Stromal cell of bone marrow (primary cell): ENCODE measurements at places on chromosomes 13 and 19.

DNA sequence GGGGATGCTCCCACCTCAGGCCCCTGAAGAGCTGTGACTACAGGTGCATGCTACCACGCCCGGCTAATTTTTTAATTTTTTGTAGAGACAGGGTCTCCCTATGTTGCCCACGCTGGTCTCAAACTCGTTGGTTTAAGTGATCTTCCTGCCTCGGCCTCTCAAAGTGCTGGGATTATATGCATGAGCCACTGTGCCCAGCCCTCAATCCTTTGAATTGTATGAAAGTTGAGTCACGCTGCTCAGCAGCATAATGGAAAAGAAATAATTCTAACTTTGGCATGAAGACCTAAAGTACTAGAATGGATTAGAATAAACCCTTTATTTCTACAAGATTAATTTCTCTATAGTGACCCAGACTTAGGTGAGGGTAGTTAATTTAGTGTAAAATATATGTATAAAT is 42.4 kb downstream of the MRPS31 start:
- no peak for DNase-seq

- no peak for DNase-seq
Observed at GRCh38 chr13:41919741-41920487, 41.0 kb downstream of the VWA8 start.

DNA sequence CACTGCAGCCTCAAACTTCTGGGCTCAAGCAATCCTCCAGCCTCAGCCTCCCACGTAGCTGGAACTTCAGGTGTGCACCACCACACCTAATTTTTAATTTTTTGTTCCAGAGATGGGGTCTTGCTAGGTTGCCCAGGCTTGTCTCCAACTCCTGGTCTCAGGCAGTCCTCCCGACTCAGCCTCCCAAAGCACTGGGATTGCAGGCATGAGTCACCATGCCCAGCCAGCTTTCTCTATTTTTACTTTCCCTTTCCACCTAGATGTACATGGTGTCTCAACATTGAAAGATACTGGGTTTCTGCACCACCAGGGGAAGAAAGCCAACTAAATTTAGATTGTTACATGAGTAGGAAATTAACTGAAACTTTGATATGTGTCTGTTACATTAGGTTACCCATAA is 13.8 kb upstream of the ZNF846 start:
- DNase-seq: no peak

DNA sequence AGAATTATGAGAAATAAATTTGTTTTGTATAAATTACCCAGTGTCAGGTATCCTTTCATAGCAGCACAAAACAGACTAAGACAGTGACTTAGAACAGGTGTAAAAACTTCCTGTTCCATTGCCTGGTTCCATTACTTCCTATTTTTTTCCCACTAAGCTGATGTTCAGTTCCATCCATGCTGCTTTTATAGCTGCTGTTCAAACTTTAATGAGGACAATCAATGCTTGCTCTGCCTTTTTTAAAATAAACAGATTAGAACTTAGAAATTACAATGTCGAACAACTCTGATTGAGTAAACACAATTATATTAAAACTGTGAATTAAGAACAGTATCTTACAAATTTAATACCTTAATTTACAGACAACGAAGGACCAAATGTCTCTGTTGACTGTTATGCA is 818.9 kb downstream of the OLFM4 start:
- no peak for DNase-seq

DNA sequence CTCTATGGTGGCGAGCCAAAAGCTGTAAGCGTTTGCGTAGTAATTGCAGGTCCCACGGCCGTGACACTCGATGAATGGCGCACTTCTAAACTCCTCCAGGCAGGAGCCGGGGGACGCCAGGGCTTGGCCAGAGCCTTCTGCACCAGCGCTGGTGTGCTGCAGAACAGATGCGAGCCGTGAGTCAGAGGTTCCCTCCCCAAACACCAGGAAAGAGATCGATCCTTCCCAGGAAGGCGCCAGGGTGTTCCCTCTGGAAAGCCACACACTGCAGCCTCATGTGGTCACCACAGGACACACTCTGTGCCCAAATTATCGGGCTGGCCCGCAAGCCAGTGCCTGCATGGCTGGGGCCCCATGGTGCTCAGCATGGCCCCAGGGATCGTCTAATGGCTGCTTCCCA is 154.6 kb downstream of the COL4A1 start:
- no peak for DNase-seq

DNA sequence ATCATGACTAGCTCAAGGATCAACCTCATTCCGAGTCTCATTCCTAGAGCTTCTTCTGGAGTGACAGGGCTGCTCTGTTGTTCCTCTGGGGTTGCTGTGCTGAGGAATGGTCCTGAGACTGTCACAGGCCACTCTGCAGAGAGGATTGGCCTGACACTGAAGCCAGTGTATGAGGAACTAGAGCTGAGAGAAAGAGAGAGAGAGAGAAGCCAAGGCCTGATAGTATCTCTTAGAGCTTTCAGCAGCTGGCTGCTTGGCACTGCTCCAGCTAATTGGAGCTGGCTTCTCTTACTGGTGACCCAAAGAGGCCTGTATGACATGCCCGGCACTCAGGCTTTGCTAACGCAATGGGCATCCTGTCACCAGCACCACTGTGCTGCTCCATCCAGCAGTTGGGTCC is 73.4 kb upstream of the FLT1 start:
- no peak for DNase-seq

DNA sequence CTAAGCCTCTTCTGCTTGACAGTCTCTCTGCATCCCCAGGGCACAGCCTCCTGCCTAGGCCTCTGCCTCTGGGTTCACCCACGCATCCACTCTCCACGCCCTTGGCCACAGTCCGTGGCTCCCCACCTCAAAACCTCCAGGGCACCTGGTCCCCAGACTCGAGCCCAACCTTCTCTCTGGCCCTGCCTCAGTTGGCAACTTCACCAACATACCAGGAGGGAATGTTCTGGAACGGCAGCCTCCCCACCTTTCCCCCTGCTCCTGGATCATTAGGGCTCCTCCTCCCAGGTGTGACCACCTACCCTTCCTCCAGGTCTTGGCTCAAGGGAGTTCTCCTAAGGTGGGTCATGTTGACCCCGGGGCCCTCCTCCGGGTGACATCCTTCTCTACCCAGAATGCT is 69.1 kb downstream of the SOX1 start:
- DNase-seq: no peak
